Effector CD8-positive, alpha-beta T cell (primary cell): ENCODE measurements at places on chromosomes 12 and 14.
A peak's percentile ranks its signal among the peaks of the same experiment; 100 is the strongest.

- DNase-seq, result no peak
Observed at GRCh38 chr14:96811985-96812667, 14.9 kb downstream of the VRK1 start.

DNA sequence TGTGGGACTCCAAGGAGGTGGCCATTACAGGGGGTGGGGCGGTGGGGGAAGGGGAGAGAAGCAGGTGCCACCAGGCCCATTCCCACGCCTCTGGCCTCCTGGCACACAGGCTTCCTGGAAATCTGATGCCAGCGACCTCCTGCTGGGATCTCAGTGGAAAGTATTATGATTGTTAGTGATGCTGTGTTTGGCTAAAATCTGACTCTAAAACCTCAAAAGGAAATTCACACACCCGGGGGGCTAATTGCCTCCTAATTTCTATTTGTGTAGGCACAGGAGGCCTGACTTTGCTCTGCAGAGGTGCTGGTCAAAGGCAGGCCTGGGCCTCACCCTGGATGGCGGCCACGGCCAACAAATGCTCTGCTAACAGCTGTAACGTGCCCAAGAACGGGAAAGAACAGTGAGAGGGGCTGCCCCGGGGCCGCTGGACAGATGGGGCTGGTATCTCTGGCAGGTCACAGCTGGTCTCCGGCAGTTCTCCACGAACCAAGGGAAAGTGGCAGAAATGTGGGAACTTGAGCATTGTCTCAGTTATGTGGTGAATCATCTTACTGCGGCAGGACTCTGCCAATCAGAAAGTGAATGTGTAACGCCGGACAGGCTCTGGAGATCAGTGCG lies 14.3 kb downstream of the FAM181A start:
- DNase-seq, result no peak

DNA sequence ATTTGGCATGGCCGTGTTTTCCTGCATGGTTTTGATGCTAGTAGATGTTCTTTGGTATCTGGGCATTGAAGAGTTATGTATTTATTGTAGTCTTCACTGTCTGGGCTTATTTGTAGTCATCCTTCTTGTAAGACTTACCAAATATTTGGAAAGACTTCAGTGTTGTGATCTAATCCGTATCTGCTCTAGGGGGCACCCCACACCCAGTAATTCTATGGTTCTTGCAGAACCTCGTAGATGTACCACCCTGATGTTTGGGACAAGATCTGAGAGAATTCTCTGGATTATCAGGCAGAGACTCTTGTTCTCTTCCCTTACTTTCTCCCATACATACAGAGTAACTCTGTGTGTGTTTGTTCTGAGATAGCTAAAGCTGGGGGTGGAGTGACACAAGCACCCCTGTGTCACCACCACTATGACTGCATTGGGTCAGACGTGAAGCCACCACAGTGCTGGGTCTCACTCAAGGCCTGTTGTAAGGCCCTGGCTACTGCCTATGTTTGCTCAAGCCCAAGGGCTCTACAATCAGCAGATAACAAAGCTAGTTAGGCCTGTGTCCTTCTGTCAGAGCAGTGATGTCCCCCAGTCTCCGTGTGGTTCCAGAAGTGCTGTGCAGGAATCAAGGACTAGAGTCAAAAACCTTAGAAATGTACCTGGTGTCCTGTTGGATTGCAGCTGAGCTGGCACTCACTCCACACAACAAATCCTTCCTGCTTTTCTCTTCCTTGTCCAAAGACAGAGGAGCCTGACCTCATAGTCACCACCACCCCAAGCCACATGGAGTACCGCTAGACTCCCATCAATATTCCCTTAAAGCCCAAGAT lies 9.6 kb downstream of the RDH16 start:
- no peak for DNase-seq

DNA sequence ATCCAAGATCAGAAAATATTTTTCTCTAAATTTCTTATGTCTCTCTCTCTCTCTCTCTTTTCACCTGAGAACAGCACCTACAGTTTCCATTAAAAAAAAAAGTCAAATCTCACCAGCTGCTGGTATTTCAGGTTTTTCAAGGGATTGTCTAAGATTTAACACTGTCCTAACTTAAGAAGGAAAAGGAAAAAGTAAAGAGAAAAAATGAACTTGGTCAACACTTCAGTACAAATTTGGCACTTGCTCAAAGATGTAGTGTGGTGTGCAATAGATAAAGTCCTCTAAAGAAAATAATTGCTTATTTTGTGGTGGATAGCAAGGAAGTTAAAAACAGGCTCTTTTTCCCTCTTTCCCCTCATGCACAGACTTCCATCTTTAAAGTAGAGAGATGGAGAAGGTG lies 416.2 kb downstream of the SOX5 start:
- DNase-seq, result no peak

DNA sequence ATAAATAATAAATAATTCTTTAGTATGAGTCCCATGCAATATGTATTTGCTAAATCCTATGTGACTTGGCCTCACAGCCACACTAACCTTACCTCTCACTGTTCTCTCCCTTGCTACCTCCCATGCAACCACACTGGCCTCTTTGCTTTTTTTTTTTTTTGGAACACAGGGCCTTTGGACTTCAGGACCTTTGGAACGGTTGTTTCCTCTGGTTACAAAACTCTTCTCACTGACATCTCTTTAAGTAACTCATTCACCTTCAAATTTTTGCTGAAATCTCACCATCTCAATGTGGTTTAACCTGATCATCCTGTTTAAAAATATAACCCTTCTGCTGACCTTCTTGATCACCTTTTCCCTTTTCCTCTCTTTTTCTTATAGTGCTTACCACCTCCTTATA lies 194.0 kb downstream of the SSPN start:
- DNase-seq, result no peak

- DNase-seq, result no peak
Observed at GRCh38 chr14:23252420-23253333, 14.9 kb downstream of the RNF212B start.

DNA sequence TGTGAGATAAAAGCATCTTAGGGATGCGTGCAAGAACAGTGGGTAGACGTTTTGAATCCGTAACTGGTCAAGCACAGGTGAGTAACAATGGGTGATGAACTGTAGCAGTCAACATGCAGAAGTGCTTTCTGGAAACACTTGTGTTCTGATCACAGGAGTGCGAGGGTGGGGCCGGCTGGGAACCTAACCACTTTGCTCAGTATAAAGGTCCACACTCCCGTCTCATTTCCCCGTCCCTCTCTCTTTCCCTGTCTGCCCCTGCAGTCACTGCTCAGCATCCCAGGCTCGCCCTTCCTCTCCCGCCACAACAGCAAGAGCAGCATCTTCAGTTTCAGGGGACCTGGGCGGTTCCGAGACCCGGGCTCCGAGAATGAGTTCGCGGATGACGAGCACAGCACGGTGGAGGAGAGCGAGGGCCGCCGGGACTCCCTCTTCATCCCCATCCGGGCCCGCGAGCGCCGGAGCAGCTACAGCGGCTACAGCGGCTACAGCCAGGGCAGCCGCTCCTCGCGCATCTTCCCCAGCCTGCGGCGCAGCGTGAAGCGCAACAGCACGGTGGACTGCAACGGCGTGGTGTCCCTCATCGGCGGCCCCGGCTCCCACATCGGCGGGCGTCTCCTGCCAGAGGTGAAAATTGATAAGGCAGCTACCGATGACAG lies 127.1 kb downstream of the FIGNL2 start:
- DNase-seq, result peak; percentile 8

DNA sequence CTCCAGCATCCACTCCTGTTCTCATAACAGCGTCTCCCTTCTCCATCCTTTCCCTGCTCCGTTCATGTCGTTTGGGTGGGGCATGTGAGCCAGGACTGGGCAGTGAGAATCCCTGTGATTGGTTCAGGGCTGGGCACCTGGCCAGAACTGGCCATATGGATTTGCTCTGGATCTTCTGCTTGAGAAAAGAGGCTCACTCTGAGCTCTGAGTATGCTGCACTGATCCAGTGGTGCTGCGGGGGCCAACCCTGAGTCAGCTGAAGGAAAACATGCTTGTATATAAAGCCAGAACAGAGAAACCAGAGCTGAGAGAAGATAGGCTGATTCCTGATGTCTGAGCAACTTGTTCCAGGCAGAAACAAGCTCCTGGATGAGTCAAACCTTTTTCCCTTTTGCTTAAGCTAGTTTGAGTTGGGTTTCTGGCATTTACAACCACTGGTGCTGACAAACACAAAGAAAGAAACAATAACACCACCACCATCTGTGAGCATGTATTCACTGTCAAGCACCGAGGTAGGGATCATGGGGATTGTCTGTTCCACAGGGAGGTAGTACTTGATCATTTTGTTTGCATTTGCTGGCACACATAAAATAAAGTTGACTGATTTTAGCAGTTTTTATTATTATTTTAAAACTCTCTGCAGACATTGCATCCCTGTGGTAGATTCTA lies 14.0 kb upstream of the HPD start:
- no peak for DNase-seq

DNA sequence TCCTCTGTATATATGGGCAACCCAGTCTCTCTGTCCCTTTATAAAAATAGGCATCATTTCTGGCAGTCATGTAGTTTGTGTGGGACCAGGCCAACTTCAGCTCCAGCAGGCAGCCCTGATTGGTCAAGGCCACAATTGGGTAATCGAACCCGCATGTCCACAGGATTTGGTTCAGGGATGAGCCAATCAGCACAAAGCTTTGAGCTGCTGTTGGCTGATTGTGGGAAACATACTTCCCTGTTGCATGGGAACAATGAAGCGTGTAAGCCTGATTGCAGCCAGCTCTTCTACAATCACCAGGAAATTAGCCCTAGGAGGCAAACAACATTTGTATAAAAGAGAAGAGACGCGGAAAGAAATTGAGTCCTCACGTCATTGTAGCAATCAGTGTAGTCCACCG lies 328.6 kb downstream of the PCNX1 start:
- no peak for DNase-seq

- no peak for DNase-seq
Observed at GRCh38 chr12:124477107-124477915, 90.1 kb downstream of the NCOR2 start.

DNA sequence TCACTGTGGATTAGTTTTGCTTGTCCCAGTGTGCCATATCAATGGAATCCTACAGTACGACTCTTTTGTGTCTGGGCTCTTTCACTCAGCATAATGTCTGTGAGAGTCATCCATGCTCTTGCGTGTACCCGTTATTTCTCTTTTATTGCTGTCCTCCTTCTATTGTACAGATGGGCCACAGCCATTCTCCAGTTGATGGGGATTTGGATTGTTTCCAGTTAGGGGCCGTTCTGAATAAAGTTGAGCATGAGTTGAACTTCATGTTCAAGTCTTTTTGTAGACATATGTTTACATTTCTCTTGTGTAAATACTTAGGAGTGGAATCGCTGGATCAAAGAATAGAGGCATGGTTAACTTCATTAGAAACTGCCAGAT lies 38.3 kb downstream of the MYO1H start:
- DNase-seq, result no peak

DNA sequence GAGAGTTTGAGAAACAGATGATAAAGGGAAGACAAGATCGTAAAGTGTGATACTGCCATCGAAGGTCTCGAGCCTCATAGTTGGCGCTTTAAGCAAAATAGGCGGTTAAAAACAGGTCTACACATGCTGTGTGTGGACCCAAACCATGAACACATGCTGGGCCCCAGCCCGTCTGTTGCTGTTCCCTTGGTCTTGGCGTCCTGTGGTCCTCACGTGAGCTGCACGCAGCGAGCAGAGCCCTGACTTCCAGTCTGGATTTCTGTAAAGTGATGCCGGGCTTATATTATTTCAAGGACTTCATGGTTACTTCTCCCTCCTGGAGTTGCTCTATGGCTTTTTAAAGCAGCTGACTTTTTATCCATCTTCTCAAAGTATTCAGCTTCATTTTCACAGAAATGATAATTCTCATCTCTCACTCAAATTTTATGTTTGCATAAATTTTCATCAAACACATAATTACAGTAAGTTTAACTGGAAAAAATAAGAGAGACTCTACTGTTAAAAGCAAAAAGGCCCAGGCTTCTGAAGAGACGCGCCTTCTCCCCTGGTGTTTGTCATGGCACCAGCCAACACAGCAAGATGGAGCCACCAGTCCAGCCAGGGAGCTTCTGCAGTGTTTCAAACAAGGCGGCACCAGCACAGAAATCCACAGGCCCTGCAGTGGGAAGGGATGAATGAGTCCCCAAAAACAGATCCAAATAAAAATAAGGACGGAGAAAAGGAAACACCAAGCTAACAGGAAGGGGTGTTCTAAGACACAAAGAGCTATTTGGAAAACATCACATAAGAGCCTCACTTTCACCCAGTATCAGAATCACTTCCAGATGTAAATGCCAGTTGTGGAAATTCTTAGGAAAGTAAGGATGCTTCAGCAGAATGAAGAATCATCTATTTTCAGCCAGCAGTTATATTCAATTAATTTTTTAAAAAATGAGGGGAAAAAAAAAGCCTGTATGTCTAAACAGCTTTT lies 24.9 kb downstream of the SFSWAP start:
- DNase-seq, result no peak

DNA sequence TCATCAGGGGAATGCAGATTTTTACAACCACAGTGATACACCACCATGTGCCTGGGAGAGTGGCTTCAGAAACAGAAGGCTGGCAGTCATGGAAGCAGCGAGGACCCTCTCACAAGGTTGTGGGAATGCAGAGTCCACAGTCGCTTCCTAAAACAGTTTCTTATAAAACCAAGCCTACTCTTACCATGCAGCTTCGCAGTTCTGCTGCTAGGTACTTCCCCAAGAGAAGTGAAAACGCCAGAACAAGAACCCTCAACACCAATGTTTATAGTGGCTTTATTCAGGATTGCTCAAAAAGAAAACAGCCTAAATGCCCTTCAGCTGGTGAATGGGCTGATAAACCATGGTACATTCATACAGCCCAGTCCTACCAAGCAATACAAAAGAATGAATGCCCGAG lies 87.2 kb downstream of the DDX51 start:
- no peak for DNase-seq

- DNase-seq, result no peak
Observed at GRCh38 chr14:85421186-85421877, 108.6 kb upstream of the FLRT2 start.

DNA sequence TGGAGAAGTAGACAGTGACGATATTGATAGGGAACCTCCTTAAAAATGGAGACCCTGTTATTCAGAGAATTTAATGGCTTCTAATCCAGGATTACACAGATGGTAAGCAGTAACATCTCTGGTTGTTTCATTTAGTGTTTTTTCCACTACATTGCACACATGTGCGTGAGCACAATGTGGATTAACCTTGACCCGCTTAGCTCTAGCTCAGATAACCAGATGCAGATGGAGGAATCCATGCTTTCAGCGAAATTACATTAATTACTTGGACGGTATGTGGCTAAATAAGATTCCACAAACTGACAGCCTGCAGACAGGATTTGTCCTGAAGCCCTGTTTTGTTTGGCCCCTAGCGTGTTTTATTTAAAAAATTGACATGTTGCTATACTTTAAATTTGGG lies 378.4 kb downstream of the CCDC91 start:
- DNase-seq, result no peak

DNA sequence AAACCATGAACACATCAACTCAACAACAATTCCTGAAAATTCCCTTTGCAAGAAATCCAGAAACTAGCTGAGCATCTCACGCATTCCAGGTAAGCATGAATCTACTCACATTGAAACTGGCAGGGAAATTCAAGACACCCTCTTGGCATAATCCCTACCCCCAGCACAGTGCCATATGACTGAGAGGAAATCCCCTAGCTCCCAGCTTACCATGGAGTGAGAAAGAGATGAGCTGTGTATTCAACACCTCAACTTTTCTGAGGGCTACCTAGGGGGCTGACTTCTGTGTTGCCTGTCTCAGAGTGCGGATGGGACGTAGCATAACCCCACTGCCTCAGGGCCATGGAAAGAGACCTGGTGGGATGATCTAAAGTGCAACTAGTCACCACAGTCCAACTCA lies 37.7 kb upstream of the GPR132 start:
- no peak for DNase-seq
